Mesenteric fat pad (tissue), 1 donor: ENCODE measurements at places on chromosomes 2 and 18. TPM values are rescaled to one million over a fixed set of nuclear protein-coding genes. Genes with fewer than 3 reads are reported as not detected.

The MAP3K19 gene
- total RNA-seq: not detected

The MOCOS gene
- 5.8 TPM for total RNA-seq

The GREB1L gene
- total RNA-seq: 8.6 TPM

The FOXD4L1 gene
- total RNA-seq: not detected

The GREB1 gene
- 3.8 TPM for total RNA-seq

The SLC19A3 gene
- total RNA-seq: 349 TPM

The CAPN14 gene
- 0.10 TPM for total RNA-seq

The PER2 gene
- 9.9 TPM for total RNA-seq

The RNU2-63P gene
- 7.5 TPM for total RNA-seq

The DIS3L2 gene
- 33.5 TPM for total RNA-seq

DNA sequence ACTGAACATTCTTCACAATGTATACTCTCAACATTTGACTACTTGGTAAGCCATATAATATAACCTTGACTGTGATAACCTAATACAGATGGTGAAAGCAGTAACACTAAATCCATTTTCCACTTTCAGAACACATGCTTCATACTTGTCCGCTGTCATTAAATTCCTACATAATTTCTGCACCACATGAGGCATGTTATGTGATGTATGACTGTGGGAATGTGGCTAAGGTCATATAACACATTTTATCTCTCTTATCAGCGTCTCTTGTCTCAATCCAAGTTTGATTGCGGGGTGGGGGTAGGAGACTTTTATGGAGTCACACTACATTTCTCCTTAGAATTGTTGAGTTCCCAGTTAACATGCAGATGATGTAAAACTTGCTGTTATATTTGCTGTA, 110.9 kb downstream of the MTCL1 start:
- DNase-seq: no peak

DNA sequence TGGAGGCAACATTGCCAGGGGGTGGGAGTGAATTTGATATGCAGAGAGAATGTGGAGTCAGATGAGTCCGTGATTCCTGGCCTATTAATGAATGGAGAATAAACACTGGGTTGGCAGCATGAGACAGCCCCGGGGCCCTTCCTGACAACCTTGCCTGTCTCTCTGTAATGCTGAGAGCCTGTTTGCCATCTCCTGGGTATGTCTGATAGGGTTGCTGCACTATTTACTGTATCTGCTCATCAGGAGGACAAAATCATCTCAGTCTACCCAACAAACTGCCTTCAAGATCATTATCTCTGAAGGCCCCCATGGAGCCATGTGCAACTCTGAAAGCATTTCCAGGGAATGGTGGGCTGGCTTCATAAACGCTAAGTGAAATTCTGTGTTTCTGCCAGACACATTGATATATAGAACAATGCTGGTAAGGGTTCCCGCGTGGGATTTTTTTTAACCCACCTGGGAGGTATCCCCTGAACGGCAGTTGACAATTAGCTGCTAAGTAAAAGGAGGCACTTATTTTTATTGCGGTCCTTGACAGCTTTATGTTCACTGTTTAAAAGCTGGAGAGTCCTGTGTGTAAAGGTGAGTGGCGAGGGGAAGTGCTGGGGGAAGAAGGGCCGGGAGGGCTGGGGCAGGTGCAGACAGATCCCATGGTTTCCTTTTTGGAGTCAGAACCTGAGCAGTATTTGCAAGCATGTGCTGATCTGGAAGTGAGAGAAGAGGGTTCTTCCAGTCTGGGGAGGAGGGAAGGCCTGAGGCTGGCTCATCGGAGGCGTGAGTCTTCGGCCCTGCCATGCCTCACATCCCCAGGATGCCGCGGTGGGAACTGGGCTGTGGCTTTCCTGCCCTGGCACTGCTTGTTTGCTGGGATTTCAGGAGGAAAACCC, 64.8 kb downstream of the ARHGAP25 start:
- DNase-seq: no peak

- no peak for DNase-seq
Measured at GRCh38 chr2:16223161-16223840, 283.0 kb downstream of the MYCN start.

GRCh38 chr2:120661551-120661950, 74.1 kb upstream of the GLI2 start:
- DNase-seq: peak; percentile 87

- no peak for DNase-seq
Measured at GRCh38 chr2:3644246-3644525, 13.8 kb upstream of the ALLC start.

GRCh38 chr2:168643979-168644378, 158.5 kb upstream of the NOSTRIN start:
- no peak for DNase-seq

DNA sequence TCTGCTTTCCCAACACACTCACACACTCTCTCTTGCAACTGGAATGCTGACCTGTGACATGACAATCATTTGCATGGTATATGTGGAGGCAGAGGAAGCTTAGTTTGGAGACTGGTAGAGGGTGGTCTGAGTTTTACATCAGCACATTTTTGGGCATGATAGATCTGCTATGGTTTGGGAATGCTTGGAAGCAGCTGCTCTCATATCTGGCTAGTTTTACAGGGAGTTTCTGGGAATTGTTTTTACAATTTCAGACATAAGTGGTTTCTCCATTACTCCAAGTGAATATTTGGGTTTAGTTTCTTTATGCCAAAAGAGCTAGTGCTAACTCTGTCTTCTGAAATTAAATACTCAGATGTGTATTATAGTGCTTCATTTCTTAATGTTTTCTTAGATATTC, 977.6 kb downstream of the SUCLG1 start:
- no peak for DNase-seq

- no peak for DNase-seq
Measured at GRCh38 chr2:161004379-161004778, 155.8 kb upstream of the TANK start.

DNA sequence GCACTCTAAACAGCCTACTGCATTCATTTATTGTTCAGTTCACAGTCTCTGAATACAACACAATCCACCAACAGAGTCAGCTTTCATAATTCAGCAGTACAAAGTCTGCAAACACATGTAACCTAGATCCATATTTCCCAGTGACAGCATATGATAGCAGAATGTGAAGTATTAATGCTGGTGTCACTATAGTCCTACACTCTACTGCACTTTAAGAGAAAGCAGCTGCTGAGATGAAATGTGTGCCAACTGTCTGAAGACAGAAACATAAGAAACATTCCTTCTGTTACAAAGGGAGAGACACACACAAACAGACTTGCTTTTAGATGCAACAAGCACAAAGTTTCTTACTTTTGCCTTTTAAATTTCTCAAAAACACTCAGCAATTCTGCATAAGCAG, 441.8 kb downstream of the ZEB2 start:
- no peak for DNase-seq

DNA sequence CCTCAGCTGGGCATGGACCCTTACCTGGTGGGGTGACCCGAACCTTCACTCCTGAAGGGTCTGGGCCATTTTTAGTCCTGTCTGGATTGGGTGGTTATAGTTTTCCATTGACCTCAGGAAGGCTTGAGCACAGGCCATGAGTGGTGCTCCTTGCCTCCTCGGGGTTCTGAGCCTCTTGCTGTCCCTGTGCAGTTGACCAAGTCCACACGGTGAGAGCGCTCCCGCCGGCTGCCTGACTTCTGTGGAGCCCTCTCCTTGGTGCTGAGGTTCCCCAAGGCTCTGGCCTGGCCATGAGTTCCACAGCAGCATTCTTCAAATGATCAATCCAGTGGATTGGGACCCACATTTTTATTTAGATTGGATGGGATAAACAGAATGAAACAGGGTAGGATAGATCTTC, 159.5 kb downstream of the SEPTIN10 start:
- DNase-seq: peak; percentile 60

GRCh38 chr18:39435209-39435608, 1869.6 kb upstream of the CELF4 start:
- no peak for DNase-seq

GRCh38 chr2:39405364-39405763, 31.7 kb downstream of the MAP4K3 start:
- no peak for DNase-seq

DNA sequence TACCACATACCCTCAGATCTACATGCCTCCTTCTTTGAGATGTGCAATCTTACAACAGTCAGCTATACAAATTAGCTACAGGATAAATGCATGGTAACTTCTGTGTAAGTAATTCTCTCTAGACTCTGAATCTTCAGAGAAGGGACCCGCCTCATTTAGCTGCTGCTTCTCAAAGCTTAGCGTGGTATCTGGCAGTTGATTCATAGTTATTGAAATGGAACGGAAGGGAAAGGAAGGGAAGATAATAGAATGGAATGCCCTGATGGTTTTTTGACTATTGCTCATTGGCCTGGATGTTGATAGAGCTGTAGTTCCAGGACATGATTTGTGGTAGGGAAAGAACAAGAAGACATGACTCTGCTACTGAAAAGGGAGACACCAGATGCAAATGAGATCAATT, 498.1 kb upstream of the CRIM1 start:
- no peak for DNase-seq

DNA sequence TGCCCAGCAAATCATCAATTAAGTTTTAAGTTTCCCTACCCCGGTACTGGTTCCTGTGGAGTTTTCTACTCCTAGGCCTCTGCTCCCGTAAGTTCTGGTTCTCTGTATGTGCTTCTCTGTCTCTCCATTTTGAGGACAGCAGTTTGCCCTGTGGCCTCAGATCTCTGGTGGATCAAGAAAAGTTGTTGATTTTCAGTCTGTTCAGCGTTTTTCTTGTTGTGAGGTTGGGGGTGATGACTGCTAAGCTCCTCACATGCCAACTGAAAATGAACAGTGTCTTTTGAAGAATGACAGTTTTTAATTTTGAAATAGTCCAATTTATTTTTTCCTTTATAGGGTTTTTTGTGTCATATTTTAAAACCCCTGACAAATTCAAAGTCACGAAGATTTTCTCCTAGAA, 31.7 kb downstream of the PROC start:
- no peak for DNase-seq

GRCh38 chr2:45173513-45173912, 164.3 kb upstream of the SIX2 start:
- no peak for DNase-seq
